ENCODE measurements at places on chromosomes 13 and 19. TPM values are rescaled to one million over a fixed set of nuclear protein-coding genes. Genes with fewer than 3 reads are reported as not detected.

- DNase-seq = no peak
Measured at GRCh38 chr19:6470173-6470572, 6.1 kb downstream of the CRB3 start.

DNA sequence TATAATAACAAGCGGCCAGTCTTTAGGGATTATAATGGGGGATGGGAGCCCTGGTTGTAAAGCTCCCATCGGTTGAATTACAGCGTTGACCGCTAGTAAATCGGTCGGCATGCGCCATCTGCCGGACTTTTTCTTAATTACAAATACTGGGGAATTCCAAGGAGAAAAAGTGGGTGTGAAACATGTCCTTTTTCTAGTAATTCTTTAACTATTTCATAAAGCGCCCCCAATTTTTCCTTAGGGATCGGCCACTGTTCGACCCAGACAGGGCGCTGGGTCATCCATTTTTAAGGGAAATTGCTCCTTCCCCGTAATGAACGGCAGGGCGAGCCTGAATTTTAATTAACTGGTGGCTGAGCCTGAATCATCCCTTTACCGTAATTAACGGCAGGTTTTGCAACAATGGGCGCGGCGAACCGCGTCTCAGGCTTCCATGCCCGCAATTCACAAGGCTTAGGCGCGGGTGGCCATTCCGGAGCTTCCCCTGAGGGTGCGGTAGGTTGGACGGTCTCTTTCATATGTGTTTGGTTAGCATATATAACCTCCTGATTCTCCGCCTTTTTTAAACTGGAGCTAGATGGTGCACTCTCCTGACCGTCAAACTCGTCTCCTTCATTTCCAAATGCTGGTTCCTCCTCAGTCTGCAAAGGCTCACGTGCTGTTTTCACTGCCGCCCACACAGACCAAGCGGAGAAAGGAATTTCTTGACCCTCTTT is 30.2 kb upstream of the EVI5L start:
- DNase-seq = peak; percentile 85

DNA sequence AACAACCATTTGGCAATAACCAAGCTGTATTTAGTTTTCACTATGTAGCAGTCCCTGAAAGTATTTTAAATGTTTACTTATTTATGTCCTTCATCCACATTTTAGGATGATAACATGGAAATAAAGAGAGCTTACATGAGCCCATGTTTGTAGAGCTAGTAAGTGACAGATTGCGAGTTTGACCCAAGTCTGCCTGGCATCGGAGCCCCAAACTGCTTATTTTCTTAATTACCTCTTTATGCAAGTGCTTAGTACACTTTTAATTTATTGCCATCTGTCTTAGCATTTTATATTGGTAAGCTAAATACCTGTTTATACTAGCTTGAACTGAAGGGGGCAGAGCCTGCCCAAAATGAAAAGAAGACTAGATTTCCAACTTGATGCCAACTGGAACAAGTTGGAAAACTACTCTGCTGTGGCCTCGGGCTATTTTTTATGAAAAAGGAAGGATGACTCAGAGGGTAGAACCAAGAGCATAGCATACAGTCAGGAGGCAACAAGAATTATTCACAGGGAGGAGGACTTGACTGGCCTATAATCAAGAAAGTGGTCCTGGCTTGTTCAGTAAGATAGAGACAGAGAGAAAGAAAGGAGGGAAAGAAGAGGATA is 150.2 kb downstream of the NDFIP2 start:
- DNase-seq = no peak

- DNase-seq = no peak
Measured at GRCh38 chr19:29985196-29985595, 43.2 kb downstream of the URI1 start.

DNA sequence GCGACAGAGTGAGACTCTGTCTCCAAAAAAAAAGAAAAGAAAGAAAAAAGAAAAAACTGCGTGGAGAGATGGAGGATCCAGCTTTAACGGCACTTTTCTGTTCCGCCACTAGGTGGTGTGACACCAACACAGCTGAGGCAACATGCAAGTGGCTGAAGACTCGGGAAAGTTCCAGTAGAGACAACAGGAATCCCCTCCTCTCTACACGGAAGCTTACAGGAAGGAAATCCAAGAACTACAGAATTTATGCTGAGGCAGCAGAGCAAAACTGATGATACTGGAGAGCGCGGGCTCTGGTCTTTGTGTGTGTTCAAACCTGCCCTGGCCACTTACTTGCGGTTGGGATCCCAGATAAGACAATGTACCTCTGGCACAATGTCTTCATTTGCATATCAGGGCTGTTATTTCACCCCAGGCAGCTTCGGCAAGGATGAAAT is 9.9 kb downstream of the RANBP3 start:
- DNase-seq = peak; percentile 73

The PDE4C gene
- 2.1 TPM for total RNA-seq

- peak; percentile 80 for DNase-seq
Measured at GRCh38 chr19:51272183-51272810, 21.4 kb downstream of the SIGLECL1 start.

GRCh38 chr13:81874681-81875661 is 1534.0 kb upstream of the SPRY2 start:
- no peak for DNase-seq

The RPL18A gene
- total RNA-seq = 1,827 TPM
